ENCODE measurements at places on chromosomes 3 and 15. TPM values are rescaled to one million over a fixed set of nuclear protein-coding genes. Genes with fewer than 3 reads are reported as not detected.
A peak's percentile ranks its signal among the peaks of the same experiment; 100 is the strongest.

Gene SOX14
- total RNA-seq: not detected

Gene CYB561D2
- total RNA-seq: 21.9 TPM

Gene C3orf85
- total RNA-seq: not detected

Gene KIF15
- total RNA-seq: 9.1 TPM

Gene SLC9C1
- total RNA-seq: not detected

Gene VILL
- total RNA-seq: 5.7 TPM

GRCh38 chr3:111373861-111374260 is 168.1 kb upstream of the CD96 start:
- H3K27me3 ChIP-seq: no peaks in the 10 kb centered on the region
- H3K4me3 ChIP-seq: no peak overlapping the region
- H3K4me1 ChIP-seq: no peaks in the 10 kb centered on the region
- H3K27ac ChIP-seq: no peak overlapping the region
- DNase-seq: no peak

- peaks cover 93% of the 10 kb centered on the region for H3K4me1 ChIP-seq
- H3K27me3 ChIP-seq: no peaks in the 10 kb centered on the region
- no peak for DNase-seq
Observed at GRCh38 chr15:68080783-68081182, 26.7 kb downstream of the PIAS1 start.

DNA sequence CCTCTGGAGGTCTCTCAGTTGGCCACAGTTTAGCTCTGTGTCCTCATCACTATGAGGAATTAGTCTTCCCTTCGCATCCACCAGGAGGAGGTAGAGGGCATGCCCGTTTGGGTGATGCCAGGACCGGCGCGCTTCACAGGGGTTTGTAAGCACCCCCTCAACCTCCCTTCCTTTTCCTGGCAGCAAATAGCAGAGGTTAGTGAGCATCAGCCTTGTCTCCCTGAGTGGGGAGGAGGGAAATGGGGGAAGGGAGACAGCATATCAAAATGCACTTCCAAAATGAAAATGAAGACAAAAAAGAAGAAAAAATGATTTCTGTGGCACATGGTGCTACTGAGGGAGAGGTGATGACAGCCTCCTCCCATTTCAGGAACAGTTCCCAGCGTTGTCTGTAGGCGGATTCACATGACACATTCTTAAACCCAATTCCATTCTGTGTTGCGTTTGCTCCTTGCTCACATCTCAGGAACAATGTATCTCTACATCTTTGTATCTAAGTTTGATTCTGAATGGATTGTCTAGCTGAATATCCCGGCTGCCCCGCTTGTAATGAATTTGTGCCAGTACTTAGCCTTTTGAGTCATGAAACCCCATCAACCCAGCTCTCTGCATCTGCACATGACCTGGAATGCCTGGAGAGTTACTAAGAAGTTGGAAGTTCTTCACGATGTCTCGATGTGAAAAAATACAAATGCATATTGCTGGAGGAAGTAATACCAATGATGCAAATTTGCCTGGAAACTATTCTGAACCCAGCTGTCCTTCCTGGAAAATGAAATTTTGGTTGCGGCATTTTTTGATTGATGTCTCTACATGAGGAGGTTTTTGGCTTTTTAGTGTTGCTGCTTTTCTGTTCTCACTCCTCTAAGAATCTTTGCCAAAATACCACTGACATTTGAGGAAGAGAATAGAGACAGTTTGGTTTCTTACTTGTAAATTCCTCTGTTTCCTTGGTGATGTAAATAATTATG is 45.2 kb downstream of the TYRO3 start:
- no peak overlapping the region for H3K4me3 ChIP-seq
- H3K36me3 ChIP-seq: no peaks in the 10 kb centered on the region
- no peaks in the 10 kb centered on the region for H3K27me3 ChIP-seq
- H3K27ac ChIP-seq: peak overlapping the region; percentile 25
- DNase-seq: no peak

- H3K4me3 ChIP-seq: no peak overlapping the region
- H3K27me3 ChIP-seq: no peaks in the 10 kb centered on the region
- DNase-seq: no peak
- no peaks in the 10 kb centered on the region for H3K4me1 ChIP-seq
Observed at GRCh38 chr3:106068795-106069194, 200.0 kb upstream of the CBLB start.

GRCh38 chr3:98359993-98360675 is 6.5 kb downstream of the OR5K4 start:
- H3K27me3 ChIP-seq: no peaks in the 10 kb centered on the region
- DNase-seq: no peak
- no peaks in the 10 kb centered on the region for H3K36me3 ChIP-seq

DNA sequence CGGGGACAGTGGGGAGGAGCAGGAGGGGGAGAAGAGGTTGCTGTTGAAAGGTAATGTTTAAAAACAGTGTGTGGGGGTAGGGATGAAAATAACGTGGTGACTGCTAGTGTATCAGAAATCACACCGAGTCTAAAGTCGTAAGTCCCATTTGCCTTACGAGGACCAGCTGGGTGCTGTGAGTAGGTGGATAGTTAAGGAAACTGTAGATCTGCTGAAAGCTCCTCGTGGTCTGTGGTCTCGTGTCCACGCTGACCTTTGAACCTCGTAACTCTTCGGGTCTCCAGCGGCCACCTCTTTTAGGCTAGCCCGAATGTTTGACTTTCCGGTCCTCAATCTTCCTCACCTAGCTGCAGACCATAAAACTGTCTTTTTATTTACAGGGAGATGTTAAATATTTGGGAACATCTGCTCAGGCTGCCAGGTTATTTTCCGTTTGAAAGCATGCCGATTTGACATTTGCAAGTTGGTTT is 29.3 kb upstream of the ST3GAL6 start:
- H3K4me3 ChIP-seq: peak overlapping the region; percentile 87
- peaks cover 26% of the 10 kb centered on the region for H3K4me1 ChIP-seq
- H3K27ac ChIP-seq: no peak overlapping the region
- H3K27me3 ChIP-seq: no peaks in the 10 kb centered on the region
- no peaks in the 10 kb centered on the region for H3K36me3 ChIP-seq

- no peaks in the 10 kb centered on the region for H3K36me3 ChIP-seq
- H3K4me3 ChIP-seq: no peak overlapping the region
- no peak for DNase-seq
- no peak overlapping the region for H3K27ac ChIP-seq
- H3K27me3 ChIP-seq: no peaks in the 10 kb centered on the region
Observed at GRCh38 chr3:114128826-114129225, 50.0 kb downstream of the DRD3 start.

DNA sequence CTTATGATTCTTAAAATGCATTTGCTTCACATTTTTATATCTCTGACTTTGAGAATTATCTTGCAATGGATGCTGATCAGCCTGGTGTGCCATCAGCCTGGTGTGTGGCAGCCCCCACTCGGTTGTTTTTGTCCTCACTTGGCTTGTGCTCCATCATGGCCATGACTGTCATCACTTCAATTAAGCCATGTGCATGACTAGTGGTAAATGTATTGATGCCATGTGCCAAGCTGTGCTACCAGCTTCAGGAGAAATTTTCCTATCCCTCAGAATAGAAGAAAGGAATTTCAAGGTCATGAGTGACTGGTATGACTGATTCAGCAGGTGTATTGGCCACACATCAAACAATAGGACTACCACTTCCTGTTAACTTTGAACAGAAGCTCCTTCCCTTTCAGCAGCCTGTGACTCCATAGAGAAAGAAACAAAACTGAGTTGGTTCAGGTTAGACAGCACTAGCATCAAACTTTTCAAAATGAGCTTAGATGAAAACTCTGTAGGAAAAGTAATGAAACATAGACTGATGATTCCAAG is 251.7 kb downstream of the GRM7 start:
- no peaks in the 10 kb centered on the region for H3K36me3 ChIP-seq
- no peaks in the 10 kb centered on the region for H3K4me1 ChIP-seq
- H3K4me3 ChIP-seq: no peak overlapping the region
- no peaks in the 10 kb centered on the region for H3K27me3 ChIP-seq
